ENCODE measurements at places on chromosomes 2 and 18.

DNA sequence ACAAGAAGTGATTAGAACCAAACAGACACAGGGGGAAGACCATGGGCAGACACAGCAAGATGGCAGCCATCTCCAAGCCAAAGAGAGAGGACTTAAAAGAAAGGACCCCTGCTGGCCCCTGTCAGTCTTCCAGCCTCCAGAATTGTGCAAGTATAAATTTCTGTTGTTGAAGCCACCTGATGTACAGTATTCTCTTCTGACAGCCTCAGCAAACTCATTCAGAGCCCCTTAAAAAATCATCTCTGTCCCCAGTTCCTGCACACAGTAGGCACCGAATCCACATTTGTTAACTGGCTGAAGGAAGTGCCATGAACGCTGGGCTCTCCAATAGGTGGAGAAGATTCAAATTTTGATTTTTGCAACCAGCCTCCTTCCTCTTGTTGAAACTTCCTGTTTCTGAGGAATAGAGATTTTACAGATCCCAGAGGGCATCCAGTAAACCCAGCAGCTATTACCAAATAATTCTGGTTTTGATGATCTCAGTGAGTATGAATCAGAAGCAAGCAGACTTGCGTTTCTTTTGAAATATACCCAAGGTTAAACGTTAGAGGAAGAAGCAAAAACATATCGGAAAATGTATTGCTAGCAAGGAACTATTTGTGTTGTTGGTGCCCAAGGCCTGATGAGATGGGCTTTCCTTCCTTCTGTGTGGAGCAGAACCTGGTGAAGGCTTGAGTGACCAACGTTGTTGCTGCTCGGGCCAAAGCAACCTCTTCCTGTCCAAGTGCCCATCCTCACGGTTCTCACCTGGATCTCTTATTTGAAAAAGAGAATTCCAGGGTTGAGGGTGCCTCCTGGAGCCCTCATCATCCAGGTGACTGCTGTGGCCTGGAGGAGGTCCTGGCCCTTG, 47.7 kb upstream of the PLB1 start:
- DNase-seq, result no peak

DNA sequence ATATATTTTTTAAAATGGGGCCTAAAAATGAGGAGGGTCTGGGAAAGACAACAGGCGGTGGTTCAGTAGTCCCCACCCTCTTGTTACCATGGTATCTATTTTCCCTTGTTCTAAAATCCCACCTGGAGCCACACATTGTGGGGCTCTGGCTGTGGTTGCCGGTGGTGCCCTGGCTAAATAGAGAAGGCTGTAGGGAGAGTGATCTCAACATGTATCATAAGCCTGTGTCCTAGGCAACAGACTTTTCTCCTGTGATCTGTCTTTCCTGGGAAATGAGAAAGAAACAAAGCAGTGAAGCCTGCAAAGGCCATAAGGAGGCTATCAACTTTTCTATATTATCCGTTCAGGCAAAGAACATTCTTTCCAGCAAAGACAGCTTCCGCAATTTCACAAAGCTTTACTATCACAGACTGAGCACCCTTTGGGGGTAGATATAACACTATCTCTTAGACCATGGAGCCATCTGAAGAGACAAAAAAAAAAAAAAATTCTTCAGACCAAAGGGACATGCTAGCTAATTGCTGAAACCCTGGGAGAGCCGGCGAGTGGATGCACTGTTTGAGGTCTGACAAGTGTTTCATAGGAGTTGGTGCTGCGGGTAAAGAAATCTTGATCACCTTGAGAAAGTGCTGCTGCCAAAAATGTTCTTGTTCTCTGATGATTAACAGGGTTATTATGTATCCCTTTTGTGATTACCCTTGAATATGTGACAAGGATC, 879.2 kb upstream of the DDX18 start:
- DNase-seq, result no peak

GRCh38 chr2:97991081-97991856, 4.5 kb downstream of the TMEM131 start:
- DNase-seq, result no peak

DNA sequence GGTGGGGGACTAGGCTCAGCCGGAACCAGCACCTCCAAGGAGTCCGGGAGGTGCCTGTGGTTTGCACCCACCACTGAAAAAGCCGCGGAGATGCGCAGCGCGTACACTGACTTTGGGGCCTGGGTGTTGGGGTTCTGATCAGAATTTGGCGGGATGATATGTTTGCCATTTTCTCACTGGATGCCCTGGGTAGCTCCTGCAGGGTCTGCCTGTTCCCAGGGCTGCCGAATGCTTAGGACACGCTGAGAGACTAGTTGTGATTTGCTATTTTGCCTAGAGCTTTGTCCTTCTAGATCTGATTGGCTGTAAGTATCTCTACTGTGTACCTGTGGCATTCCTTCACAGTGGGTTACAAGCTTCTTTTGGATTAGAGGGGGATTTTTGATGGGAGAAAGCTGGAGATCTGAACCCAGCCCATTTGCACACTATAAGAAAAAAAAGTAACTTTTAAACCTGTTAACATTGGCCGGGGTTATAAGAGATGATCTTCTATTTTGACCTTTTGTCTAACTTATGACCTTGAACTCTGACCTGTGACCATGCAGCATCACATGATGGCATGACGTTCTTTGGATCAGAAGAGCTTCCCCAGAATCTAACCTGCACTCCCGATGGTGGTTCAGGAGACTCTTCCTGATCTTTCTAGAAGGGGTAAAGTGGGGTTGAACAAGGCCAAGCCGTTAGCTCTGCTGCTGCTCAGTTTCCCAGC, 1.6 kb downstream of the KCNE4 start:
- DNase-seq, result no peak

DNA sequence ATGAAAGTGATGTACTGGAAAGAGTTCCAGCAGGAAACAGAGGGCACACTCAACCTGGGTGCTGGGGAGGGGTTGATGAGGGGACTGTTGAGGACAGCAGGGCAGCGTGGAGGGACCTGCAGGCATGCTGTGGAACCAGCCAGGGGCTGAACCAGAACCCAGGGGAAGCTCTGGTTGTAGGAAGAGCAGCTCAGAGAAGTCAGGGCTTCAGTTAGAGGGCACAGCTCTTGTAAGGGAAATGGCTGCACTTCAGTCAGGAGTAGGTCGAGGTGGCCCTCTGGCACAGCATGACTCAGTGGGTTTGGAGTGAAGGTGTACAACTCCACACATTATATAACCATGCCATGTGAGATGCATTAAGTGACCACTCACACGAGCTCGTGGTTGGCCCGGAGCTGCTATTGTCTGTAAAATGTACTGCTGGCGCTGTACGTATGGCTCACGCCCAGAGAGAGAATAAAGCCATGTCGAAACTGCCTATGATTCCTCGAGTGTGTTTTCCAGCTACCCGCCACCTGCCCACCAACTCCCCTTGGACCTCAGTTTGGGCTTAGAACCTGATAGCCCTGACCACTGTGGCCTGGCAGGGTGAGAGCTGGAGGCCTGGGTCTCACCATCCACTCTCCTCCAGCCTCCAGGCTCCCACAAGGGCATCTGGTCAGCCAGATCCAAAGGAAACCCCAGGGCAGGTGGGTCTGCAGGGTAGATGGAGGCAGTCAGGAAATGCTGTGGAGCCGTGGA, 136.5 kb upstream of the HS6ST1 start:
- no peak for DNase-seq

- DNase-seq, result no peak
Observed at GRCh38 chr2:160007111-160007510, 55.3 kb downstream of the PLA2R1 start.

GRCh38 chr2:136219963-136220362, 102.0 kb upstream of the CXCR4 start:
- no peak for DNase-seq

GRCh38 chr2:152925547-152926448, 207.4 kb downstream of the ARL6IP6 start:
- DNase-seq, result no peak

DNA sequence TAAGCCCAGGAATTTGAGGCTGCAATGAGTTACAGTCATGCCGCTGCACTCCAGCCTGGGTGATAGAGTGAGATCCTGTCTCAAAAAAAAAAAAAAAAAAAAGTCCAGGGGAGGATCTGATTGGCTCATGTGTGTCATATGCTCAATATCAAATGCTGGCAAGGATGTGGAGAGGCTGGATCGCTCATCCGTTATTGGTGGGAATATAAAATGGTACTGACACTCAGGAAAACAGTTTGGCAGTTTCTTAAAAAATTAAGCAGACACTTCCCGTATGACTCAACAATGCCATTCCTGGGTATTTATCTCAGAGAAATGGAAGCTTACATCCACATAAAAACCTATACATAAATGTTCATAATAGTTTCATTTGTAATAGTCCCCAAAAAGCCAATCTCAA, 68.9 kb downstream of the MEX3C start:
- DNase-seq, result no peak

- no peak for DNase-seq
Observed at GRCh38 chr2:31474296-31474695, 59.8 kb upstream of the XDH start.

DNA sequence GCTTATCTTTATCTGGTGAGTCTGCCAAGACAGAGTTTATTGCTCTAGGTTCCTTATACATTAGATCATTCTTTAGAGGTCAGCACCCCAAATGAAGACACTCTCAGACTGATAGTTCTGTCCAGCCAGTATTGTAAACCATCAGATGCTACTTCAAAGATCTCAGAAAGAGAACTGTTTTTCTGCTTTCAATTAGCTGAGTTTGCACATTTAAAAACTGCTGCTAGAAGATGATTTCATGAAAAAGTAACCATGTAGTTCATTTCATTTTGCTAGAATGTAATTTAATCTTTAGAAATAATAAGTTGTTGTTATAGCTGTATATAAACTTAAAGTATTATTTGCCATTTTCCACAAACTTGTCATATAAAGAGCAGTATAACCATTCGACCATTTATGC, 344.5 kb upstream of the ATP5MC3 start:
- DNase-seq, result no peak

- no peak for DNase-seq
Observed at GRCh38 chr2:98730053-98730706, 752 bp downstream of the MGAT4A start.

DNA sequence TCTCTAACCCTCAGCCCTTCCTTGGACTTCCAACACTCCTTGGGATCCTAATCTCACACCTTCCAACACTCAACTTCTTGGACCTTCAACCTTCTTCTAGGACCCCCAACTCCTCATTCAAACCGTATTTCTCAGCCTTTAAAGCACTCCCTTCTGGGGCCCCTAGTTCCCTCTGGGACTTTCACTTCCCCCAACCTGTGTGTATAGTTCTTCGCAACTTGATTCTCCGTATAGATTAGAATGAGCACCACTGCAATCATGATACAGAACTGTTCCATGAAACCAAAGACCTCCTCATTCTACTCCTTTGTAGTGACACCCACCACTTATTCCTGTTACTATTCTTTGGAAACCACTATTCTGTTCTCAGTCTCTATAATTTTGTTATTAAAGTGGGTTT, 62.0 kb upstream of the NFU1 start:
- no peak for DNase-seq

- no peak for DNase-seq
Observed at GRCh38 chr2:69436596-69436937, 668 bp downstream of the NFU1 start.

- no peak for DNase-seq
Observed at GRCh38 chr2:85854166-85854509, 34.7 kb downstream of the ST3GAL5 start.

DNA sequence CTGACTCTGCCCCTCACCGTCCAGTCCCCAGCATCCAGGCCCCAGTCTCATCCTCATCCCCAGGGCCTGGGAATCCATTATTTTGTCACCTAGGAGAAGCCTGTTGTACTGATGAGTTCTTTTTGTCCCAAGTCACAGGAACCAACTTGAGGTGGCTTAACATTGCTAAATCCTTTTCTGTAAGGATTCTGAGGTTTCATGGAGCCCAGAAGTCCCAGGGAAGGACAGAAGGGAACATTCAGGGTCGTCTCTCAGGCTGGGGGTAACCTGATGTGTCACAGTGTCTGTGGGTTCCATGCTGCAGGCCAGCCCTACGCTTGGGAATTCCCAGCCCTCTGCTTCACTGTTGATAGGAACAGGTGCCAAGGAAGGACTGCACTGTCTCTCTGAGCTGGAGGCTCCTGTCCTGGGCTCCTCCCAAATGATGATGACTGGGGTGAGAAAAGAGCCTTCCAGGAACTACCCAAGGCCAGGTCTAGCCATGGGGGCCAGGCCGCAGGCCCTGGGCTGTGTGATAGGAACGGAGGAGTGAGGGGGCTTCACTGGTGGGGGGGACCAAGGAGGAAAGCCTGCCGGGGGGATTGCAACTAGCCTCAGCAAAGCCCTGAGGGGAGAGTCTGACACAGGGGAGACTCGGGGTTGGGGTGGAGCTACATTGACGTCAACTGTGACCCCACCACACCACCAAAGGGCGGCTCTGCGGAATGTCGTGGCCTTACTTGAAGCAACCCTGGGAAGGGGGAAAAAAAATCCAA, 145.7 kb downstream of the SMAD7 start:
- no peak for DNase-seq

DNA sequence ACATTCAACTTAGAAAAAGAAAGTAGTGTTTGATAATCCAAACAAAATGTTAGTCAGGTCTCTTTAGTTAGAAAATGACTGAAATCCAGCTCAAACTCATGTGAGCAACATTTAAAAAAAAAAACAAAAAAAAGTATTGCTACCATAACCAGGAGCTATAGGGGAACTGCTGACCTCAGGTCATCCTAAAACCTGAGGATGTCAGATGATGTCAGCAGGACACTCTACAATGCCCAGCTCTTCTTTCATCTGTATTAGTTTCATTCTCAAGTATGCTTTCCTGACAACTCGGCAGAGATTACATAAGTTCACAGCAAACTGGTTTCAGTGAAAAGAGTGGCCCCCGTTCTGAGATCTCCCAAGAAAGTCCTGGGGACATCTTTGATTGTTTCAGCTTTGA, 4.2 kb upstream of the ESCO1 start:
- no peak for DNase-seq

- DNase-seq, result no peak
Observed at GRCh38 chr2:152049541-152049940, 49.3 kb downstream of the CACNB4 start.

DNA sequence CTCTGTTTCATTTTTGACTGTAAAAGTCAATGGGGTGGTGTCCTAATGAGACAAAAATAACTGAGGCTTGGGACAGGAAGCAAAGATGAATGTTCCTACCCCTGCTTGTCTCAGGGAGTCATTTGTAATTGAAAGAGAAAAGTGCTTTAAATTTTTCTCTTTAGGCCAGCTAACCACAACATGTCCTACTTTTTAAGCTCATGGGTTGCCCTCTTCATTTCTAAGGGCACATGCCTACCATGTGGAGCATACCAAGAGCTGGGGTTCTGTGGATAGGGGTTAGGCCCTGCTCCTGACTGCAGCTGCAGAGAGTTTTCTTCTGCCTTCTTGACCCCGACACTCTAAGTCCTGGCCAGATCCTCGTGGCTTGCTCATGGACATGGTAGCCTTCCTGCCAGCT, 96.8 kb upstream of the ARL4C start:
- no peak for DNase-seq

GRCh38 chr2:147850838-147851237, 6.0 kb downstream of the ACVR2A start:
- DNase-seq, result no peak

DNA sequence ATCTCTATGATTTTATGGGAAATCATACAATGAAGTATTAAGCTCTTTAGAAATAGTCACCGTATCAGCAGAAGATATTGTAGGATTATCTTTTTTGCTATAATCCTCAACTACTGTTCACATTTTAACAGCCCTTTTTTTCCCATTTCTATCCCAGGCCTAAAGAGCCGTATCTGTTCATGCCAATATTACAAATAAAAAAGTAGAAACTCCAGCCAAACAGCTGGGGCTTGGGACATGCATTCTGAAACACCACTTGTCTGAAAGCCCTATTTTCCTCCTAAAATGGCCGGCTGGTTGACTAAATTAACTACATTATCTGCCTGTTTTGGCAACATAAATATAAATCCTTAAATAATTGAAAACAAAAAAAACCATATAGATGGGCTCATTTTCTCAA, 477.8 kb downstream of the CDH2 start:
- no peak for DNase-seq

Measured in cortex of kidney (tissue), 1 donor.